ENCODE measurements at places on chromosomes 2 and 18. TPM values are rescaled to one million over a fixed set of nuclear protein-coding genes. Genes with fewer than 3 reads are reported as not detected.

Gene MSTN
- 0.05 TPM for polyA plus RNA-seq

- H3K27ac ChIP-seq = peak overlapping the region; percentile 96
- no peak for DNase-seq
- H3K4me3 ChIP-seq = no peak overlapping the region
- H3K27me3 ChIP-seq = no peaks in the 10 kb centered on the region
- peaks cover 56% of the 10 kb centered on the region for H3K4me1 ChIP-seq
Measured at GRCh38 chr2:203811491-203812221, 55.9 kb upstream of the CTLA4 start.

- H3K27ac ChIP-seq = no peak overlapping the region
- no peaks in the 10 kb centered on the region for H3K27me3 ChIP-seq
- H3K36me3 ChIP-seq = peaks cover 24% of the 10 kb centered on the region
- no peak overlapping the region for H3K4me3 ChIP-seq
- peaks cover 20% of the 10 kb centered on the region for H3K4me1 ChIP-seq
Measured at GRCh38 chr2:96623116-96623515, 15.0 kb downstream of the KANSL3 start.

DNA sequence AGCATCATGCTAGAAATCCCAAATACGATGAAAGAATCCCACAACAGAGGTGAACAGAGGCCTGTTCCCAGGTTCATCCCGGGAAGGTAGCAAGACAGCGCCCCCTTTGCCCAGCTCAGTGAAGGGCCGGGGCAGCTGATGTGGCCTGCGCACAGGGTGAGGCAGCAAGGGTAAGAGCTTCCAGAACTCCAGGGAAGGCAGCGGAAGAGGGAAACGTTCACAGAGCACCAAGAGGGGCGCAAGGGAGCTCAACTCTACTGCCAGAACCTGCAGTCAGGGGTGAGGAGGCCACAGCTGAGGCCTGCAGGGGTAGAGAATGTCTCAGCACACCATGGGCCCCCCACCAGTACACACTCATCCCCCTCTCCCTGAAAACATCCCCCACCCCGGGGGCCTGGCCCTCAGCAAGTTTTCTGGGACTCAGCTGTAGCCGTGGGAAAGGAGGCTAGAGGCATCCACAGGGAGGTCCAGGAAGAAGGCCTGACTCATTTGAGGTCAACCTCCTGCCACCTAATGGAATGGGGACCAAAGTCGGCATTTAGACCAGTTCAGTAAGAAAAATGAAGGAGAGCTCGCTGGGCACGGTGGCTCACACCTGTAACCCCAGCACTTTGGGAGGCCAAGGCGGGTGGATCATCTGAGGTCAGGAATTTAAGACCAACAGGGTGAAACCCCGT lies 95.6 kb upstream of the ASAP2 start:
- H3K36me3 ChIP-seq = no peaks in the 10 kb centered on the region
- no peaks in the 10 kb centered on the region for H3K27me3 ChIP-seq
- H3K4me3 ChIP-seq = no peak overlapping the region
- H3K4me1 ChIP-seq = peaks cover 22% of the 10 kb centered on the region
- peak; percentile 64 for DNase-seq
- H3K27ac ChIP-seq = no peak overlapping the region

- no peaks in the 10 kb centered on the region for H3K36me3 ChIP-seq
- no peak for DNase-seq
- peaks cover 22% of the 10 kb centered on the region for H3K4me1 ChIP-seq
Measured at GRCh38 chr2:205892251-205892655, 193.7 kb downstream of the INO80D start.

- H3K27ac ChIP-seq = no peak overlapping the region
- H3K27me3 ChIP-seq = no peaks in the 10 kb centered on the region
- H3K4me1 ChIP-seq = peaks cover 3% of the 10 kb centered on the region
- H3K4me3 ChIP-seq = no peak overlapping the region
- H3K36me3 ChIP-seq = no peaks in the 10 kb centered on the region
- no peak for DNase-seq
Measured at GRCh38 chr2:1975060-1975459, 230.7 kb upstream of the PXDN start.

GRCh38 chr2:103656558-103656957 lies 894.7 kb downstream of the TMEM182 start:
- DNase-seq = no peak
- H3K4me3 ChIP-seq = no peak overlapping the region
- H3K4me1 ChIP-seq = no peaks in the 10 kb centered on the region
- no peaks in the 10 kb centered on the region for H3K27me3 ChIP-seq
- H3K36me3 ChIP-seq = no peaks in the 10 kb centered on the region

- no peaks in the 10 kb centered on the region for H3K36me3 ChIP-seq
- H3K4me3 ChIP-seq = no peak overlapping the region
- H3K27me3 ChIP-seq = no peaks in the 10 kb centered on the region
- no peak overlapping the region for H3K27ac ChIP-seq
Measured at GRCh38 chr2:212227755-212228154, 310.8 kb downstream of the ERBB4 start.

- no peaks in the 10 kb centered on the region for H3K4me1 ChIP-seq
- H3K36me3 ChIP-seq = no peaks in the 10 kb centered on the region
- H3K4me3 ChIP-seq = no peak overlapping the region
- DNase-seq = no peak
Measured at GRCh38 chr2:49959961-49960553, 805.7 kb upstream of the FSHR start.

DNA sequence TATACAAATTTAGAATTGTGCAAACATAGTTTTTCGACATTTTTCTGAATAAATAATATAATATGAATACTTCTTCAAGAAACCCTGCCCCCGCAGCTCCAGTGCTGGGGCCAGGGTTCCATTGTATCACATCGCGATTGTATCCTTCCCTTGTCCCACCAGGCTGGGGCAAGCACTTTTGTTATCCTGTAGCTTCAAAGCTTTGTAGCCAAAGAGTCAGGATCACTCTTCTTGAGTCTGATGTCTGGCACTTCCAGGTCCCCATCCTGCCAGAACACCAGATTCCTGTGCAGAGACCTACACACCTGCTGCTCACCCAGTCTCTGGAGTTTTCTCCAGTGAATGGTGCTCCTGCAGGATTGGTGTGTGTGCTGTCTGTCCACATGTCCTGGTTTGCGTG lies 186.9 kb downstream of the ASB1 start:
- no peak overlapping the region for H3K4me3 ChIP-seq
- H3K4me1 ChIP-seq = no peaks in the 10 kb centered on the region
- H3K27ac ChIP-seq = no peak overlapping the region
- no peak for DNase-seq
- no peaks in the 10 kb centered on the region for H3K27me3 ChIP-seq
- no peaks in the 10 kb centered on the region for H3K36me3 ChIP-seq

GRCh38 chr2:171522788-171523087 lies 464 bp downstream of the CYBRD1 start:
- no peaks in the 10 kb centered on the region for H3K27me3 ChIP-seq
- peak overlapping the region; percentile 93 for H3K4me3 ChIP-seq
- peak overlapping the region; percentile 75 for H3K27ac ChIP-seq
- H3K36me3 ChIP-seq = no peaks in the 10 kb centered on the region
- no peak for DNase-seq

- H3K27ac ChIP-seq = peak overlapping the region; percentile 82
- no peak for DNase-seq
- H3K27me3 ChIP-seq = no peaks in the 10 kb centered on the region
- peaks cover 13% of the 10 kb centered on the region for H3K4me1 ChIP-seq
- H3K4me3 ChIP-seq = peak overlapping the region; percentile 26
Measured at GRCh38 chr2:143901185-143901842, 618.6 kb downstream of the ZEB2 start.

DNA sequence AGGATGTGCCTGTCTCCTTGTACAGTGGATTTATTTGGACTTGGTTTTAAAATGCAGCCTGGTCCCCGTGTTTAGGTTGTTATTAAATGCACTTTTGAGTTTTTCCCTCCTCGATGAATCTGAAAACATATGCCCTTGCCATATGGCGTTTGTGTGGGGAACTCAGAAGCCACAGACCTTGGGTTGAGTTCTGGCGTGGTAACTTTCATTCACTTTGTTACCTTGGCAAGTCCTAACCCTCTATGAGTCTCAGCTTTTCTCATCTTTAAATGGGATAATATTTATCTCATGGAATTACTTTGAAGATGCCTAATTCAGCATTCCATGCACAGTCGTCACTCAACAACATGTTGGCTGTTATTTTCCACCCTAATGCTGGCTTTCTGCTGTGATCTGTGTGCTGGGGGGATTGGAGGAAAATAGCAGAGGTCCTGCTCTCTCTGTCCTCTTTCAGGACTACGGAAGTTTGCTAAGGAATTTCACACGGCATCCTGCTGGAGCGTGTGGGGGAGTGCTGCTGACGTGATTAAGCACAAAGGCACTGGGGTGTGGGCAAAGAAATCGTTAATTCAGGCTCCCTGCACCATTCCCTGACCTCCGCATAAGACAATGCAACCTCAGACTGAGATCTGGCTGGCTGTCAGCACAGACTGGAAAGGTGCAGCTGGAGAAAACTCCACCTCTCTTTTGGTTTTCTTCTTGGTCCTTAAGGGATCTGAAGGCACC lies 61.7 kb downstream of the LDLRAD4 start:
- H3K36me3 ChIP-seq = no peaks in the 10 kb centered on the region
- no peak for DNase-seq
- H3K27ac ChIP-seq = no peak overlapping the region
- no peaks in the 10 kb centered on the region for H3K27me3 ChIP-seq
- H3K4me3 ChIP-seq = no peak overlapping the region

DNA sequence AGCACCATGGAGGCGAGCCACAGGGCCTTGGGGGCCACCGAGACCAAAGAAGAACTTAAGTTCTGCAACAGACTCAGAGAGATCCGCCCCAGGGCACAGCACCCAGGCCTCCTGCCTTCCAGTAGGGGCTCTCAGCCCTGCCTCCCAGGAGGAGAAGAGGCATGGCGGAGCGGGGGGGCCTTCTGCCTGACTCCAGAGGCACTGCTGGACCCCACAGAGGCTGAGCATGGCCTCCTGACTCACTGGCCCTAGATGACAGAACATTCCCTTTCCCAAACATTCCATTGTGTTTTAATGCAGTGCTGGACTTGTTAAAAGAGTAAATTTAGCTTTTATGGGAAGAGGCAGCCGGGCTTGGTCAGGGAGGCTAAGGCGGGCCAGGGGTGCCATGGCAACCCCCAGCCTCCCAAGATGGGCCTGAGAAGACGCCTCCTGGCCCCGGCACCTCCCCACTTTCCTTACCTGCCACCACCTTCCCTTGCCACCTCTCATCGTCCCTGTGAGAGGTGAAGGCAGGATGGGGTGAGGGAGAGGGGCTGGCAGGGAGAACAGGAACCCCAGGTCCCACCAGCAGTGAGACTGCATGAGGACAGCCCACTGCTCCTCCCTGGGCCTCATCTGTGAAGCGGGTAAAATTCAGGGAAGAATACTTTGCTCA lies 65.4 kb downstream of the SMAD7 start:
- H3K4me1 ChIP-seq = peaks cover 18% of the 10 kb centered on the region
- no peaks in the 10 kb centered on the region for H3K27me3 ChIP-seq
- no peak for DNase-seq
- H3K27ac ChIP-seq = no peak overlapping the region
- H3K4me3 ChIP-seq = no peak overlapping the region
- H3K36me3 ChIP-seq = no peaks in the 10 kb centered on the region

DNA sequence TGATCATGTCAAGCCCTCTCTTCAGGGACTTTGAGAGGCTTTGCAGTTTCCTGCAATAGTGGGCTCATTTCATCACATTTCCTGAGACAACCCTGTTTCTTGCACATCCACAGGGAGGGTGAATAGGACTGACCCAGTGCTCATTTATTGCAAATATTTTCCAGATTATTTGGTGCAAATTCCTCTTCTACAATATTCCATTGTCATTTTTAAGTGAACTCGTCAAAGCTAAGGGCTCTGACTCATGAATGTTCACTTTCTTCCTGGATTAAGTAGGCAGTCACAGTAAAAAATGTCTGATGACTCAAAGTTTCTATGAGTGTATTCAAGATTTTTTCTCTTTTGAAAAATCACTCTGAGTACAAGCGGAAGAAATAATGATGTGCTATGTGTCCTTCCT lies 225.5 kb upstream of the GALNT5 start:
- no peaks in the 10 kb centered on the region for H3K36me3 ChIP-seq
- H3K27ac ChIP-seq = no peak overlapping the region
- no peaks in the 10 kb centered on the region for H3K27me3 ChIP-seq
- no peaks in the 10 kb centered on the region for H3K4me1 ChIP-seq
- H3K4me3 ChIP-seq = no peak overlapping the region

DNA sequence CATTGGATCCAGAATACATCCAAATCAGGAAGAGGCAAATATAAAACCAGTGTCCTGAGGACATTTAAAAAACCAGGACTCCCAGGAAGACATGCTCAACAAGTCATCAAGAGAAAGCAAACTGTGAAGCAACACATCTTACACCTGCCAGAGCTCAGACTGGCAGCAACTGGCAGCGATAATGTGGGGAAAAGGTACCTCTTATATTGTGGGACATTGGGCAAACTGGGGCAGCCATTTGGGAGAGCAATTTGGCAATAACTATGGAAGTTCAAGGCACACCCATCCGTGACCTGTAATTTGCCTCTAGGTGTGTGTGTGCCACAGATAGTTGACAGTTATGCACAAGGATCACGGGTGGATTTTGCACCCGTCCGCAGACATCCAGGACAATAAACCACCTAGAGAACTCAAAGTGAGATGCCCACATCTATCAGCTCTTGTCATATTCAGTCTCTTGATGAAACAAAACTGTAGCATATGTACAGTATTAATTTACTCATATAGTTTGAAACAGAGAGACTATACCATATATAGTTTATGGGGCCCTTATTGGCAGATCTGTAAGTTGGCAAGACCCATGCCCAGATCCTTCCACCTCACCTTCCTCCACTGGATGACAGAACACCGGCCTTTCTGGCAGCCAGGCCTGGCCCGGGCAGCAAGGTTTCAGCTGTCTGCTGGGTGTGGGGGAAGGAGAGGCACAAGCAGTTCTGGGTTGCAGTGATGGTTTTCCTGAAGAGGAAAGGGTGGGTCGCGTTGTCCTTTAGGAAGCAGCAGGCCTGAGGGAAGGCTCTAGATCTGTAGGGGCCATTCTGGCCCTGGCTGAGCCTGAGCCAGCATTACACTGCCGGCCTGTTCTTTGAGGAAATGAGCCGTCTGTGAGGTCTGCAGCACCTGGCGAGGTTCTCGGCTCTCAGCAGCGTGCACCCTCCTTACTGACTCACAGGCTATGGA lies 18.8 kb downstream of the HJURP start:
- H3K36me3 ChIP-seq = peaks cover 24% of the 10 kb centered on the region
- no peak overlapping the region for H3K27ac ChIP-seq
- H3K4me1 ChIP-seq = no peaks in the 10 kb centered on the region
- no peak for DNase-seq

DNA sequence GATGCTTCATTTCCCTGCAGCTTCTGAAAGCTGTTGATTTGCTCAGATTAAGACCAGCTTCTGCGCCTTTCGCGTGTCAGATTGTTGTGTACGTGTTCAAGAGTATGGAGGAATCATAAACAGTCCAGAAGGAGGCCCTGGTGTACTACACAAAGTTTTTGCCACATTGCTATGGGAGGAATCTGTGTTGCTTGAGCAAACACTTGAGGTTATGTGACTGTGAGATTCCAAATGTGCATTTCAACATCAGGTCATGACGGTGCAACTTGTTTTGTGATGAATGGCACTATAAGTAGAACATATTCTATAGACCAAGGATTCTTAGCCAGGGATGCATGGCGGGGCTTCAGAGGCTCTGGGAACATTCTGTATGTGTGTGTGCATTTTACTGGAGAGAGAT lies 35.0 kb downstream of the SRSF7 start:
- no peak overlapping the region for H3K27ac ChIP-seq
- H3K4me3 ChIP-seq = no peak overlapping the region
- no peaks in the 10 kb centered on the region for H3K4me1 ChIP-seq
- no peaks in the 10 kb centered on the region for H3K36me3 ChIP-seq
- DNase-seq = no peak

- no peaks in the 10 kb centered on the region for H3K36me3 ChIP-seq
- H3K4me3 ChIP-seq = no peak overlapping the region
- H3K27me3 ChIP-seq = no peaks in the 10 kb centered on the region
- H3K27ac ChIP-seq = no peak overlapping the region
Measured at GRCh38 chr2:237662671-237663093, 35.3 kb downstream of the LRRFIP1 start.
